ENCODE measurements at places on chromosomes 4 and X.

DNA sequence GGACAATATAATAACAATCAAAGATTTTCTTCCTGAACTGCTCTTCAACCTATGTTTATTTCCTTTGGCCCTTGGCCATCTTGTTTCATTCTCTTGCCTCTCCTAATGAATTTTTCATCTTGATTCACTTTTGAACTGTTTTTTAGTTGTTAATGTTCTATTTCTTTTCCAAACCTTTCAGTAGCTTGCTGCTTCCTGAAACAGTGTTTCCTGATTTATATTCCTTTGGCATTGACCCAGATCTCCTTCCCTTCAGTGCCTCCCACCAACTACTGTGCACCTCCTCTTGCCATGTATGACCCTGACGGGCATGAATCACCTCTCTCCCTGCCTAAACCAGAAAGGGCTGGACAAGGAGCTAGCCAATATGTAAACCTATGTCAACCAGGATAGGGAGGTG, 25.6 kb upstream of the SPP1 start:
- DNase-seq: peak; percentile 72

DNA sequence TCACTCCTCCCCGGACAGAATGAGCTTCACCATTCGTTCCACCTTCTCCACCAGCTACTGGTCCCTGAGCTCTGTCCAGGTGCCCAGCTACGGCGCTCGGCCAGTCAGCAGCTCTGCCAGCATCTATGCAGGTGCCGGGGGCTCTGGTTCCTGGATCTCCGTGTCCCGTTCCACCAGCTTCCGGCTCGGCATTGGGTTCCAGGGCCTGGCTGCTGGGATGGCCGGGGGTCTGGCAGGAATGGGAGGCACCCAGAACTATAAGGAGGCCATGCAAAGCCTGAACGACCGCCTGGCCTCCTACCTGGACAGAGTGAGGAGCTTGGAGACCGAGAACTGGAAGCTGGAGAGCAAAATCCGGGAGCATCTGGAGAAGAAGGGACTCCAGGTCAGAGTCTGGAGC, 36.4 kb upstream of the N4BP2 start:
- DNase-seq: no peak

DNA sequence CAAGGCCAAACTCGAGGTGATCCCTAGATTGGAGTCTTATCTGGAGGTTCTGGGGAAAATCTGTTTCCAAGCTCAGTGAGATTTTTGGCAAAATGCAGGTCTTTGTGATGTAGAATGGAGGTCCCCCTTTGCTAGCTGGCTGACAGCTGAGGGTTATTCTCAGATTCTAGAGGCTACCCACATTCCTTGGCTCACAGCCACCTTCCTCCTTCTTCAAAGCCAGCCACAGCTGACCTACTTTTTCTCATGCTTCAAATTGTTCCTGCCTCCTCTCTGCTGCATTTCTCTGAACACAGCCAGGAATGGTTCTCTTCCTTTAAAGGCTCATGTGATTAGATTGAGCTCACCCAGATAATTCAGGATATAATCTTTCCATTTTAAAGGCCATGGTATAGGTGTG, 86.9 kb downstream of the VCX3A start:
- DNase-seq: no peak

DNA sequence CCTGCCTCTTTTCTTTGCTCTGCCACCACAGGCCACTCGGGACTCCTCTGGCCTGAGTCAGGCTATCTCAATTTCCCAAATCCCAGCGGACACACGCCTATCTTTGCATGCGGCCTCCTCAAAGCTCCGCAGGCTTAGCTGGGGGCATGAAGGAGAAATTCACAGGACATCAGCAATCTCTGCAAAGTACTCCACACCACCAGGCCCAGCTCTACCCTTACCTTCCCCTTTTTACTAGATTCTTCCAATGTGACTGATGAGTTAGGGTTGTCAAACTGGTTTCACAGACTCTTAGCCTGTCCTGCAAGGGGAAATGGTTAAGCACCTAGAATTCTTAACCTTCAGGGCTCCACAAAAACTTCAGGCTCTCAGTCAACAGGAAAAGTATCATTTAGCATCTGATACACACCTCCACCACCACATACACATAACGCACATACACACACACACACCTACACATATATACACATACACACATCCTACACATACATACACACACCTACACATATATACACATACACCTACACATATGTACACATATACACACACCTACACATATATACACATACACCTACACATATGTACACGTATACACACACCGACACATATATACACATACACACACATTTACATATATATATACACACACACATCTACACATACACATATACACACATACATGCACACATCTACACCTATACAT, 349.1 kb downstream of the ANK2 start:
- DNase-seq: peak; percentile 79

DNA sequence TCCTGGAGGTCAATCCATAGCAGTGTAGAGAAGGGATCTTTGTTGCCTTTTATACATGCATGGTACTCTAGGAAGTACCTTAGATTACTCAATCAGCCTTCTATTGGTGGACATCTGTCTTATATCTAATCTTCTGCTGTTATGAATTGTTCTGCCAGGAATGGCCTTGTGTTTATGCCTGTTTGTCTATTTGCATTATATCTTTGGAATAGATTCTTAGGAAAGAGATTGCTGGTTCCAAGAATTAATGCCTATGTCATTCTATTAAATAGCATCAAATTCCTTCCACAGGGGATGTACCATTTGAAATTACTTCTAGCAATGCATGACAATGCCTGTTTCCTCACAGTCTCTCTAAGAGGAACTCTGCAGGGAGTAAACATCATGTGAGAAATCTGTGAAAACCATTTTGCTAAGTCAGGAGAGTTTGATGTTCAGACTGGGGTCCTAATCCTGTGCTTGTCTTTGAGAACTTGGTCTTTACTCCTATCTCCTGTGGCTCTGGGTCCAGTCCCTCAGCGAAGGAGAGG, 42.5 kb downstream of the BEX3 start:
- DNase-seq: no peak
